ENCODE measurements at places on chromosomes 12 and 14.
A peak's percentile ranks its signal among the peaks of the same experiment; 100 is the strongest.

DNA sequence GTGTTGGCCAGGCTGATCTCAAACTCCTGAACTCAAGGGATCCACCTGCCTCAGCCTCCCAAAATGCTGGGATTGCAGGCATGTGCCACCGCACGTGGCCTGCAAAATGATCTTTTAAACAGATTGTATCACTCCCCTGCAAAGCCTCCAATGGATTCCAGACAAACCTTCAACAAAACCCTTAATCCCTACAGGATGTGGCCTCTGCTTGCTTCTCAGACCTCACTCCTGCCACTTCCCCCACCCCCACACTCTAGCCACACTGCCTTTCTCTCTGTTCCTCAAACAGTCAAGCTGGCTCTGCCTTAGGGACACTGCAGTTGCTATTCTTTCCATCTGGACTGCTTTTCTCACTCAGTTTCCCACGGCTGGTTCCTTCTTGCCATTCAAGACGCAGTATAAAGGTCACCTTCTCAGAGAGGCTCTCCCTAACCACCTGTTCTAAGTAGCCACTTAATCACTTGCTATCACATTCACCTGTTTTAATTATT is 47.3 kb upstream of the TMED10 start:
- DNase-seq: no peak

- DNase-seq: no peak
Measured at GRCh38 chr14:69551511-69551910, 23.2 kb downstream of the CCDC177 start.

GRCh38 chr12:31020385-31021166 is 53.1 kb upstream of the DDX11 start:
- DNase-seq: no peak

DNA sequence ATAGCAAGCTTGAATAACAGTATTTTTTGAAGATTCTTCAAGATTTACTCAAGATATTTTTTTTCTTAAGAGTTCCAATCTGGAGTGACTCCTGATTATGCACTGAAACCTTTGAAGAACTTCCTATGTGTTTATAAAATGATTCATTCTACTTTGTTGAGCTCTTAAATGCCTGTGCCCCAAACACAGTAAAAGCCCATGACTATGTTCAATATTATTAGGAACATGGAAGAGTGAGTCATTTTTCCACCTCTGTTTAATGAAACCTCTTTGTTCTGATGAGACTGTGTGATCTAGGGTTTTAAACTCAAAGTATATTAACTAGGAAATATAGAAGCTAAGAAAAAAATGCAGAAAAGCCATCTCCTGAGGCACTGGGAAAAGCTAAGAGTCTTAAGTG is 415.0 kb upstream of the FBXO33 start:
- DNase-seq: no peak

GRCh38 chr14:36054353-36055051 is 122.0 kb downstream of the PTCSC3 start:
- DNase-seq: no peak

- DNase-seq: no peak
Measured at GRCh38 chr14:38941488-38941887, 161.5 kb downstream of the SEC23A start.

DNA sequence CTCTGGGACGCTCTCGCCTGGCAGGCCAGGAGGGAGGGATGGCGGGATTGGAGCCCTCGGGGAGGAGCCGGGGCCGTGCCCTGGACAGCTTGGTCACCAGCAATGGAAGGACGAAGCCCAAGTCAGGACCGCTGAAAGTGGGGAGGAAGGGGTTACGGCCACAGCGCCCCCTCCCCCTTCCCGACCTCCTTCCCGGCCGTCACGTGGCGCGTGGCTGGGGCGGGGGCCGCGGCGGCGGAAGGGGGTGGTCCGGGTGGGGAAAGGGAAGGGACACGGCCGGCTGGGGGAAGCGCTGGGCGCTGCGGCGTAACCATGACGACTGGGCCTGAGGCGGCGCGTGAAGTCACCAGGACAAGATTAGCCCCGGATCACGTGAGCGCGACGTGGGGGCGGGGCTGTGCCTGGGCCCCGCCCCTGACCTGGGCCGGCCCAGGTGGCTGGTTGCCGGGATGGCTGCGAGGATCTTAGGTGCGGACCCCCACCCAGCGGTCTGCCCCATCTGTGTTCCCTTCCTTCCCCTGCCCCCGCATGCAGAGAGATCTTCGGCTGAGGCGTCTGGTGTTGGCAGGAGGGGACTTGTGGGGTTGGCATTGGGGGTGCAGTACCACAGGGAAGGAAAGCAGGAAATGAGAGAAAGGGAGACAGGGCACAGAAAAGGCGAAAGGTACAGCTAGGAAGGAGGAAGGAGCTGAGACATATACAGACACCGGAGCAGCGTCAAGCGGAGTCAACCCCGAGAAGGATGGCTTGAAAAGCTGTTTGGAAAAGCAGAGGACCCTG is 6.2 kb downstream of the MAP3K12 start:
- peak; percentile 86 for DNase-seq

GRCh38 chr12:115957686-115958290 is 319.7 kb downstream of the MED13L start:
- DNase-seq: no peak
